ENCODE measurements at places on chromosomes 2 and 18. TPM values are rescaled to one million over a fixed set of nuclear protein-coding genes. Genes with fewer than 3 reads are reported as not detected.
A peak's percentile ranks its signal among the peaks of the same experiment; 100 is the strongest.

Gene DOK6
- total RNA-seq, result 5.7 TPM

Gene NPAS2
- total RNA-seq, result 49.4 TPM

DNA sequence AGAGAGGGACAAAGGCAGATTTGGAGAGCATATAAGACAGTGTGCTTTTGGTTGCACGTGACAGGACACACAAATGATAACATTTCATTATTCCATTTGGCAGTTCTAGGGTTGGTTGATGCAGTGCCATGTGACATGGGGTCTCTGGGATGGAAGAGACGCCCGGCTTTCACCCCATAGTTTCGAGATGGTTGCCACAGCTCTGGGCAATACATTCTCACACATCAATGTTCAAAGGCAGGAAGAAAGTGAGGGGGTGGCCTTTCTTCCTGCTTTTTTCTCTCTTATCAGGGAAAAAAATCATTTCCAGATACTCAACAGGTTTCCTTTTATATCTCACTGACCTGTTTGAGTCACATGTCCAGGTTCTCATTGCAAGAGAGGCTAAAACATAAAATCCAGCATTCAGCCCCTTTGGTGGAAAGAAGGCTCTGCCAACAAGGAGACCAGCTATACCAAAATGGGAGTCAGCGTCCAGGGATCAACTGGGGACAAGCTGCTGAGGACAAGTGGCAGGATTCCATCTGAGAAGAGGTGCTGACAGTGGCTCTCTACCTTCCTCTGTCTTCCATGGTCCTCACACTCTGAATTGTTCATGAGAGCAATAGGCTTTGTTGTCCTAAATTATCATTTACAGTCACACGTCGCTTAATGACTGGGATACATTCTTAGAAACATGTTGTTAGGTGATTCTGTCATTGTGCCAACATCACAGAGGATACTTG, 29.1 kb upstream of the ANKRD44 start:
- peaks cover 6% of the 10 kb centered on the region for H3K4me1 ChIP-seq
- DNase-seq, result no peak
- H3K36me3 ChIP-seq, result no peaks in the 10 kb centered on the region
- no peak overlapping the region for H3K27ac ChIP-seq
- H3K27me3 ChIP-seq, result no peaks in the 10 kb centered on the region

GRCh38 chr2:219207884-219208740, 1.5 kb downstream of the ZFAND2B start:
- H3K36me3 ChIP-seq, result peaks cover 18% of the 10 kb centered on the region
- H3K27me3 ChIP-seq, result no peaks in the 10 kb centered on the region
- H3K4me1 ChIP-seq, result peaks cover 21% of the 10 kb centered on the region
- DNase-seq, result no peak
- H3K27ac ChIP-seq, result peak overlapping the region; percentile 95

GRCh38 chr2:135650721-135651120, 90.9 kb upstream of the UBXN4 start:
- DNase-seq, result no peak
- no peak overlapping the region for H3K27ac ChIP-seq
- H3K4me3 ChIP-seq, result no peak overlapping the region
- H3K36me3 ChIP-seq, result peaks cover 20% of the 10 kb centered on the region
- no peaks in the 10 kb centered on the region for H3K4me1 ChIP-seq

Data from right atrium auricular region (tissue), 2 donors.